NCI-H69 (cell line): ENCODE measurements at places on chromosomes 5 and 9.
A peak's percentile ranks its signal among the peaks of the same experiment; 100 is the strongest.

DNA sequence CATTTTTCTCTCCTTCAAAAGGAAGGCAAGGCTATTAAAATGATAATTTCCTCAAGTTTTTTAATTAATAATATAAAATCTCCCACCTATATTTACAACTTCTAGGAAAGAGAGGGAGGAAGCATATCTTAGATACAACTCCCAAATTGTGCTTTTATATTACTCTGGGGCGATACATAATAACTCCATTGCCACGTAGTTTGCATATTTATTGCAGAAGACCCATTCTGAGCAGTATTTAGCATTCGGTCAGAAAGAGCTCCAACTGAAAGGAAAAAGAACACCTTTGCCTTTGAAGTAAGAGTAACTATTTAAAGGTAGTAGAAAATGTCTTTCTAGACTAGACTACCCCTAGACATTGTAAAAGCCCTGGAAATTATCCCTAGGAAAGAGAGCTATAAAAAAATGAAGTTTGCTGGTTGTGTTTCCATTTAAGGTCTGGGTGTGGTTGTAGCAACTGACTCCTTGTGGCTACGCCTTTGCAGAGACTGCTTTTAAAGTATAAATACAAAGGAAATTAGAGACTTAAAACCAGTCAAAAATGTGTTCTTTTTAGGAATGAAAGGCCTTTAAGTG lies 566.1 kb downstream of the ZNF608 start:
- DNase-seq, result no peak

DNA sequence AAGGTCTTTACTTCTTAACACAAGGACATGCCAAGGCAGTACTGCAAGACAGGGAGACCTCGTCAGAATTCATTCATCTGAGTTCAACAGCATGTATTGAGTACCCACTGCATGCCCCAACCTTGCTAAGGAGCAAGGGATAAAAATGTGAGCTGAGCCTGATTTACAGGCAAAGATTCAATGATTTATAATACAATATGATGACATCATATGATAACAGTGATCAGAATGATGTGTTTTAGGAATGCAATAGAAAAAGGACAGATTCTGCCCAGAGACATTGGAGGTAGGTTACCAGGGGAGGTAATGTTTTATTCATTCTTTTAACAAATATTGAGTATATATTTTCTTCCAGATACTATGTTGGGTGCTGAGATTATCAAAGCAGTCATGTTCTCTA lies 406.6 kb downstream of the ARHGEF28 start:
- DNase-seq, result no peak

- peak; percentile 60 for DNase-seq
Measured at GRCh38 chr5:113487416-113487780, 855 bp downstream of the MCC start.

DNA sequence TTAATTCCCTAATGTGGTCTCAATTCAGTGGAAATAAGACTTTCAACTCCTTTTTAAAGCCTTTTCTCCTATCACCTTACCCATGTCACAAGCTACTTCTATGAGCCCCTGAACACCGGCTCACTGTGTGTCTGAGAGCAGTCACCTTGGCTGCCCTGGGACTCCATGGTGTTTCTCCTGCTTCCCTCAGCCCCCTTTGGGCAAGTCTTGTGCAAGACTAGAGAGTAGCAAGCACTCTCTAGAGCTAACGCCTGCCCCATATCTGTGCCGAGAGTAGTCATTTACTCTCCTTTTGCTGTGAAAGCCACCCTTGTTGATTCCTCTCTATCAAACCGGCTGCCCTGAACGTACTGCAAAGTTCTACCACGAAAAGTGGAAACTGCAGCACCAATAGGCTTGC lies 77.9 kb upstream of the DAB2 start:
- no peak for DNase-seq

GRCh38 chr5:32387211-32387610 lies 57.3 kb downstream of the ZFR start:
- DNase-seq, result no peak

DNA sequence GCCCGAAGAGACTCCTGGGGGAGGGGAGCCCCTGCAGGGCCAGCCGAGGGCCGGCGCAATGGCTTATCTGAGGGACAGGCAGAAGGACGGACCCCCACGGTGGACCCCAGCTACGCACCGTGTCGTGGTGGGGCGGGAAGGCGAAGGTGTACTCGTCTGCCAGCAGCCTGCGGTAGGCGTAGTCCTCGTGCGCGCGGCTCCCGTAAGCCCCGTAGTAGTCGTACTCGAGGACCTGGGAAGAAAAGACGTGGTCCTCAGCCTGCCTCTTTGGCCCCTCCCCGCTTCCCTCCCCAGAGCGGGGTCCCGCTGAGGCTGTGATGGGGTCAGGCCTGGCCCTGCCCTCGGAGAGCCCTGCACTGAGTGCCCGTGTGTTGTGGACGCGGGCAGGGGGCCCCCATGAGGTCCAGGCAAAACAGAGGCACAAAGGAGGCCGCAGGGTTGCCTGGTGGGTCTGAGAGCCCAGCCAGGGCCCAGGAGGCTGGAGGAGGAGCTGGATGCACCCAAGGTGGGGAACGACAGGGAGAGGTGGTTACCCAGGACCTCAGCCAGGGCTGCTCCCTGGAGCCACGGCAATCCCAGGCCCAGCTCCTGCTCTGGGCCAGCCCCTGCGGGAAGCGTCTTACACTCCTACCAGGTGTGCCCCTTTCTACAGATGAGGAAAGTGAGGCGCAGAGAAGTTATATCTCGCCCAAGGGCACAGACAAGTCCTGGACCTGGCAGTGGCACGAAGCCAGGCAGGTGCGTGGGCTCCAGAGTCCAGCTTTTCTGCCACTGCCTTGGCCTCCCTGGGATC lies 35.2 kb downstream of the SARDH start:
- no peak for DNase-seq

DNA sequence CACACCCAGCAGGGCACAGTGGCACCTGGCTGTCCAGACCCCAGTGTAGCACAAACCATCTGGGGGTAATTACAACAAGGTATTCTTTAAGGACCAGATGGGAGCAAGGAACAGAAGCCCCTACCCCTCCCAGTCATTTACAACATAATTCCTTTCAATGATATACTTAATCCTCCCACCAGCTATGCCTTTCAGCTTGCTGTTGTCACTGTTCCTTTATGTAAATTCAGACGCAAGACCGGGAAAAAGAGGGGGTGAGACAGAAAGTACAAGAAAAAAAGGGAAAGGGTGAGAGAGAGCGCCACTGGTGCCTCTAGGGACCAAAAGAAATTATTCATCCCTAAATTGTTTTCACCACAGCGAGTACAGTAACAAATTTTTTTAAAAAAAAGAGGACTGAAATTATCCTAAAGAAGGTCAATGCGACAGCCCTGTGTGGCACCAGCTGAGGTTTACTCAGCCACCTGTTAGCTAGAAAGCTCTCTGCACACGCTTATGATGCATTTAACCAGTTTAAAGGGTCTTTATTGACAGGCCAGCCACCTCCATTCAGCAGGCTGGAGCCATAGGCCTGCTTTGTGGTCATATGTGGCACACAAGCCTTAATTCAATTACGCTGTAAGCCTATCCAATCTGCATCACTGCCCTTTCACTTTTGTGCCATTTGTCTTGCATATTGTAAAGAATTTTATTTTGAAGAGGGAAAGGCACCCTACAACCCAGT lies 210.2 kb upstream of the ISL1 start:
- DNase-seq, result peak; percentile 100

DNA sequence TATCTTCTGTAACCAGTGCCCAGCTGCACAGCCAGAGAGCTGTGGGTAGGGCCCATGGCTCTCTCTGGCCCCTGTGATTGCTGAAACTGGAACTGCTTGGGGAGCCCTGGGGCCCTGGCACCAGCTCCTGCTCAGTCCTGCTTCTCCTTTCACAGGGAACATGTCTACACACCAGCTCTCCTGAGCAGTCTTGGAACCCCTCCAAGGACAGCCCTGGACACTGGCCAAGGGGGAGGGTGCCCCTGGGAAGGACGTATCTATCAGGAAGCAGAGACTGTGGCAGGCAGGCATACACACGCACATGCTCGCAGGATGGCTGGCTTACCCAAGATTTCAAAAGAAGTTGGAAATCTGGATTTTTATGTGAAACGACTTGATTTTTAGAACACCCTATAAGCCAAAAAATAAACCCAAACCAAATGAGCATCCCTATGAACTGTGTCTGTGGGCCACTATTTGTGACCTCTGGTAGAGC lies 8.8 kb upstream of the TRAF1 start:
- DNase-seq, result peak; percentile 98

DNA sequence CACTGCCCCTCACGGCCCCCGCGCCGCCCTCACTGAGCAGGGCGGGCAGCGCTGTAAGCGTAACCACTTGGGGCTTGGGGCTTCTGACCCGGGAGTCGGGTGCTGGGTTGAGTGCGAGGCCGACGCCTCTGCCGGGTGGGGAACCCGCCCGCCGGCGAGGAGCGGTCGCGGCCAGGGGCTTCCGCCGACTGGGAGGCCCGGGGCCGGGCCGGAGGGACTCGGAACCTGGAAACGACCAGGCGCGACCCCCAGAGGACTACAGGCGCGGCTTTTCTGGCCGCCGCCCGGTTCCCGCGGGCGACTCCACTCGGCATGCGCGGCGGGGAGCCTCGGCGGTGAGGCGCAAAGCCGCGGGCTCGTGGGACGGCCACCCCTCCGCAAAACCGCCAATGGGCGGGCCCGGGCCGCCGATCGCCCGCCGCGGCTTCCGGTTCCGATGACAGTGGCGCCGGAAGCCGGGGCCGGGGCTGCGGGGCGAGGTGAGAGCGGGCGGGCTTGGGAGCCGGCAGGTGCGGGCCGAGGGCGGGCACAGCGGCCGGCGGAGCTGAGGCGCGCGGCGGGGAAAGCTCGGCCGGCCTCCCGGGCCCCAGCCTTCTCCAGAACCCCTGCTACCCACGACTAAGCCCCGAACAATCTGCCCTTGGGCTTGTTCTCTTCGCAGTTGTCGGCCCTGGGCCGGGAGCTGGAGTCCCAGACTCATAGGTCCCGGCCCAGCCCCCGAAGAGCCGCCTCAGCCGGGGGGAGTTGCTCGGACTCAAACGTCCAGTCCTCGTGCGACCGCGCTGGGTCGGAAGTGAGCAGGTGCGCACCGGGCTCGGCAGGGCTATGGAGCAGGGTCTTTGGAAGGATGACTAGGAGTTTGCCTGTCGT lies at the start of gene RMND5B:
TSS of gene RMND5B (plus strand) at position 439 of the 870 bp plus-strand sequence. CDS start 7,106 bp downstream, outside the sequence.
- peak; percentile 94 for DNase-seq

- peak; percentile 93 for DNase-seq
Measured at GRCh38 chr9:15135164-15135792, 171.7 kb downstream of the TTC39B start.

GRCh38 chr9:124122813-124123462 lies 111.4 kb downstream of the LHX2 start:
- DNase-seq, result peak; percentile 38

GRCh38 chr5:103657301-103657700 lies 94.7 kb upstream of the NUDT12 start:
- no peak for DNase-seq

GRCh38 chr5:35781181-35781790 lies 75.4 kb upstream of the IL7R start:
- no peak for DNase-seq

DNA sequence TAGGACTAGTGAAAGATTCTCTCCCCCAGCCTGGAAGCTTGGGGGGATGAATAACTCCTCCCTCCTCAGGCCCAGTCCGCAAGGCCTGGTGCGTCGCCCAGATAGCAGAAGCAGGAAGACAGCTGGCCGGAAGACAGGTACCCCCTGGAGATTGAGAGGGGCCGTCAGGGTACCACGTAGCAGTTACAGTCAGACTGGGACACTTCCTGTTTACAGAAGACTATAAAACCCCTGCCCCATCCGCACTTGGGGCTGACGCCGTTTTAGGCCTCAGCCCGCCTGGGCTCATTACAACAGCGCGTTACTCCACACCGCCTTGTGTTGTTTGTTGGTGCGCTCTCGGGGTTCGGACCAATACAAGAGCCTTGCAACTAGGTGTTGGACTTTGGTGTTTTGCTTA lies 15.4 kb downstream of the SEMA6A start:
- peak; percentile 85 for DNase-seq

DNA sequence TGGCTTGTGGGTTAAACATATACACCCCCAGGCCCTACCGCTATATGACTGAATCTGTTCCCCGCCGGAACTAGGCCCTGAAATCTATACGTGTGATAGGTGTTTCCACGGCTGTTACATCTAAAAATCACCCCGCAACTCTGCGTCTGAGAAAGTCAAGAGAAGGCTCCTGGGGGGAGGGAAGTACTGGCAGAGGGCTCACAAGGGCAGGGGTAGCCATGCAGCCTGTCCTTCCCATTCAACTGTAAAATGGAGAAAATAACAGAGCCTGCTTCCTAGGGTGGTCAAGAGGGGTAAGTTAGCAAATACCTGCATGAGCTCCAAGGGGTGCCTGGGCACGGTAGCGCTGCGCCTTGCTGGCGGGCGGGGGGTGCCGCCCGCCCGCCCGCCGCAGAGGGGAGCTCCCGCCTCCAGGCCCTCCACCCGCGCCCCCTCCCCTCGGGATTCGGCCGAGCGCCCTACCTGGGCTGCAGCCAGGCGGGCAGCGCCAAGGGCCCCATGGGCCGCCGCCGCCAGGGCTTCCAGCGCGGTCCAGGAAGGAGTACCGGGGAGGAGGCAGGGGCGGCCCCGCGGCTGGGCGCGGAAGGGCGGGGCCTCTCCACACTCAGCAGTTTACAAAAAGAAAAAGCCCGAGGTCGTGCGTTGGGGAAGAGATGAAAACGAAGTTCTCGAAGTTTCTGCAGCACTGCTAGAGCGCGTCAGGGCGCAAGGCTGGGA lies at the start of gene HACD4:
TSS of gene HACD4 (minus strand) at position 550 of the 717 bp plus-strand sequence. CDS start at position 500, 50 bp downstream.
- DNase-seq, result peak; percentile 83

DNA sequence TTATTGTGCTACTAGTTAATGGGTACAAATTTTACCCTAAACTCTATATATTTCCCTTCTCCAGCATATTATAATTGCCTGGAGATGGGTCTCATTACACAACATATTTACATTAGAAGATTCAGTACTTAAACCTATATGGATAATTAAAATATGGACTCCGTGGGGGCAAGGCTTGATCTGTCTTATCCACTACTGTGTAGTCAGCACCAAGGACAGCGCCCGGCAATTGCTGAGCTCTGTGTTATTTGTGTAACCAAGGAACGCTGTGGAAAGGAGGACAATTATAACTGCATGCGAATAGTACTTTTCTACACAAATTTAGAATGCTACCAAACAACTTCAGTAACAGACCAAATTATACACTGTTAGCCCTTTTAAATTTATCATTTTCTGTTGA lies 77.7 kb downstream of the DNAH5 start:
- DNase-seq, result no peak

GRCh38 chr5:5014586-5015235 lies 125.4 kb upstream of the ADAMTS16 start:
- no peak for DNase-seq

- DNase-seq, result no peak
Measured at GRCh38 chr5:114319236-114319635, 42.6 kb upstream of the KCNN2 start.

DNA sequence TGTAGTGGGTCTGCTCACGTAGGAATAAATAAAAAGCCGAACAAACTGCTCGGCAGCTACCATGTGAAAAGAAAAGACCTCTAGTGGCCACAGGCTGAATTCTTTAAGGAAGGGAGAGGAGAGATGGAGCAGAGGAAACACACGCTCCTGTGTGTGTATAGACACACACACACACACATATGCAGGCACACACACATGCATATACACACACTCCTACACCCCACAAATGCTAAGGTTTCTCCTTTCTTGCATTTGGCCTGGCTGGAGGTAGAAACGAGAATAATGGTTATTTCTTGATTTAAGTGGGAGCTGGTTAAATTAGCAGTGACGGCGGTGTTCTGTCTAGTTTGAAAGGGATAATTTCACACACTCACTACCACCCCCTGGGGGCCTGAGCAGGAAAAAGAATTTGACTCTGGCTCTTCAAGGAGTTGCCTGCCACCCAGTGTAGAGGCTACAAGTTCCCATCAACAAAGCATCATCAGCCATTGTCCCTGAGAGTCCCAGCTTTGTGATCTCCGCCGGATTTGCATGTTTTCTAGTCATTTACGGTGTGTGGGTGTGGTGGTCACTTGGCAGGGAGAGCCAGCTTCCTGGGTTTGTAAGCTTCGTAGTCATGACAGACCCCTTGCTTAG lies at the start of gene INSYN2B:
TSS of gene INSYN2B (minus strand) at position 78 of the 636 bp plus-strand sequence. CDS start 96,597 bp downstream, outside the sequence.
- peak; percentile 93 for DNase-seq
